ENCODE measurements at places on chromosomes 3 and 15. TPM values are rescaled to one million over a fixed set of nuclear protein-coding genes. Genes with fewer than 3 reads are reported as not detected.

DNA sequence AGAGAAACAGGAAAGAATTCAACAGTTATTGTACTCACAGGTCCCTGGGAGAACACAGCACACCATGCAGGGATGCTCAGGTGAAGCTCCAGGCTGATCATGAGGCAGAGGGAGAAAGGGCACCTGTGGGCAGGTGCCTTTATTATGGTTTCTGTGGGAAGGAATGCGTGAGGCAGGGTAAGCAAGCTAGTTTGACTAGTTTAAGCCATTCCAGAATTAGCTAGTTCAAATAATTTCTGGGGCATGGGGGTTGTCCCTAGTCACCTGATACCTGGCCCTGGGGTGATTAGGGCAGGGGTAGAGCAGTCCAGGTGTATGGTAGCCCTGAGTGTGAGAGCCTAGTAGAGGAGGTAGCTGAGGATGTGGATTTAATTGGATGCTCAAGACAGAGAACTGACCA is 47.9 kb upstream of the DCLK3 start:
- no peaks in the 10 kb centered on the region for H3K4me1 ChIP-seq
- DNase-seq: no peak
- H3K36me3 ChIP-seq: no peaks in the 10 kb centered on the region

DNA sequence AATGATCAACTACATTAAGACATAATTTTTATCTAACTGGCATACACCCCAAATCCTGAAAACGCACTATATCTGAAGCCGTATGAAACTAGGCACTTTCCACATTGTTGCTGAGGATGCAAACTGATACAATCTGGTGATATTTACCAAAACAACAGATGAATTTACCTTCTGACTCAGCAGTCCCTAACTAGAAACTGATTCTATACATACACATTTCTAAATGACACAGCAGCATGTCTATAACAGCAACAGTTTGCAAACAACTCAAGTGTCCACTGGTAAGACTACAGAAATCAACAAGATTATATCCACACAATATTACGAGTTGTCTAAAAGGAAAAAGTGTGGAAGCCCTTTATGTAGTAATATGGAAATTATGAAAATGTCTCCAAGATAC is 22.9 kb downstream of the SECISBP2L start:
- no peak overlapping the region for H3K27ac ChIP-seq
- H3K27me3 ChIP-seq: no peaks in the 10 kb centered on the region
- H3K4me1 ChIP-seq: no peaks in the 10 kb centered on the region

TPRG1 gene
- 0.28 TPM for total RNA-seq

DNA sequence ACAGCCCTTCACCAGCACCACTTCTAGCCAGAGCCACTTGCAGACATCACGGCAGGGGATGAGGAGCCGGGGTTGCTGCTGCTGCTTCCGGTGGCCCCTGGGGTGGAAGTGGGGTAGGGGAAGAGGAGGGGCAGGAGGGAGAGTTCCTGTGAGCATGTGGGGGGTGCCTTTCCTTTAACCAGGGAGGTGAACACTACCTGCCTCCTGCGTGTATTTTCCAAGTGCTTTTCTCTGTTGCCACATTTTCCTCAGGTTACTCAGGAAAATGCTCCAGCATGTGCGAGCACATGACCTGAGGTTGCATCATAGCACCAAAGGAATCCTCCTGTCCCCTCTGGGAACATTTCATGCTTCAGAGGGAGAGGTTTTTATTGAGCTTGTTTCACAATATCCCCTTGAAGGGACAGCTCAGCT is 12.2 kb upstream of the SACM1L start:
- H3K4me1 ChIP-seq: no peaks in the 10 kb centered on the region
- H3K36me3 ChIP-seq: peaks cover 39% of the 10 kb centered on the region
- no peaks in the 10 kb centered on the region for H3K27me3 ChIP-seq
- no peak for DNase-seq
- H3K4me3 ChIP-seq: no peak overlapping the region
- no peak overlapping the region for H3K27ac ChIP-seq

DNA sequence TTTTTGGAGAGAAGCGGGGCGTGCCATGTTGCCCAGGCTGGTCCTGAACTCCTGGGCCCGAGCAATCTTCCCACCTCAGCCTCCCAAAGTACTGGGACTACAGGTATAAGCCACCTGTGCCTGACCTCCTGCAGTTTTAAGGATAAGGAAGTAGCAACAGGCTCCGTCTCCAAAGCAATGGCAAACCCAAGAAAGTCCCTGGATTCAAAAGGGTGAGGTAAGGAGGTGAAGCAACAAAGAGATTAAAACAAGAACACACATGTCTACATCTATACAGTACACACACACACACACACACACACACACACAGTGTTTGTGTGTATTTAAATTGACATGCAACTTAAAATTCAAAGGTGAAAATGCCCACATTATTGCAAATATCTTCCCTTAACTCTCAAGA is 58.9 kb downstream of the ABCC5 start:
- no peaks in the 10 kb centered on the region for H3K4me1 ChIP-seq
- H3K27me3 ChIP-seq: no peaks in the 10 kb centered on the region
- H3K36me3 ChIP-seq: no peaks in the 10 kb centered on the region
- H3K27ac ChIP-seq: no peak overlapping the region

DNA sequence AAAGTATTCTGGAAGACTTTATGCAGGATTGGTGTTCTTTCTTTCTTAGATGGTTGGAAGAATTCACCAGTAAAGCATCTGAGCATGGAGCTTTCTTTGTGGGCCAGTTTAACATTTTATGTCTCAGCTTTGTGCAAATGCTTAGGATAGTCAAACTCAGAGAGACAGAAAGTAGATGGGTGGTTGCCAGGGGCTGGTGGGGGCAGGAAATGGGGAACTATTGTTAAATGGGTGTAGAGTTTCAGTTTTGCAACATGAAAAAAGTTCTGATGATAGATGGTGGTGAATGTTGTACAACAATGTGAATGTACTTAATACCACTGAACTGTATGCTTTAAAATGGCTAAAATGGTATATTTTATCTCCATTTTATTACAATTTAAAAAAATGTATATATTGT is 24.8 kb downstream of the SPCS1 start:
- H3K36me3 ChIP-seq: no peaks in the 10 kb centered on the region
- no peak overlapping the region for H3K4me3 ChIP-seq
- no peaks in the 10 kb centered on the region for H3K27me3 ChIP-seq
- no peak overlapping the region for H3K27ac ChIP-seq
- H3K4me1 ChIP-seq: no peaks in the 10 kb centered on the region

DNA sequence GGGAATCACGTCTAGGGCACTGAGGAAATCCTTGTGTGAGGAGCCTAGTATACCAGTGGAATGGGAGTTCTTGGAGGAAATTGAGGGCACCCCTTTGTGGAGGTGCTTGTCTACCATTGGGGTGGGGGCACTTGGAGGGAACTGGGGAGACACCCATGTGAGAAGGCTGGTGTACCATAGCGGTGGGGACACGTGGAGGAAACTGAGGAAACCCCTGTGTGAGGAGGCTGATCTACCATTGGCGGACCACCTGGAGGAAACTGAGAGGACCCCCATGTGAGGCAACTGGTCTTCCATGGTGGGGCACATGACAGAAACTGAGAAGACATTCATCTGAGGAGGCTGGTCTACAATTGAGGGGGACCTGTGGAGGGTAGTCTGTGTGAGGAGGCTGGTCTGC is 164.5 kb downstream of the FBLN2 start:
- no peak for DNase-seq
- H3K36me3 ChIP-seq: no peaks in the 10 kb centered on the region
- no peak overlapping the region for H3K27ac ChIP-seq
- no peaks in the 10 kb centered on the region for H3K27me3 ChIP-seq
- no peaks in the 10 kb centered on the region for H3K4me1 ChIP-seq

DNA sequence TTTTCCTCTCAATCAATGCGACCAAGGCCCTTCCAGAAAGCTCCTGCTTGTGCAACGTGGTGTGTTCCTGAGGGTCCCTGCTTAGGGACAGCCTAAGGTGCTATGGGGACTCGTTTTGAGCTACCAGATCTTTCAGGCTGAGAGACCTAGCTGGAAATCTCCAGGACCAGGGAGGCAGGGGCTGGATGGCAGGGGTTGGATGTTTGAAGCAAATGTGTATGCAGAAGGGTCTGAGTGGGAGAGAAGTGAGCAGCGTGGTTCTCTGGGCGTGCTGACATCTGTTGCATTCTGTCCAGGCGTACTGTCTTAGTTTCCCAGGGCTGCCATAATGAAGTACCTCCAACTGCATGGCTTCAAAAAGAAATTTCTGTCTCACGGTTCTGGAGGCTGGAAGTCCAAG is 31.7 kb upstream of the SLCO2A1 start:
- H3K27ac ChIP-seq: no peak overlapping the region
- no peak overlapping the region for H3K4me3 ChIP-seq
- H3K27me3 ChIP-seq: no peaks in the 10 kb centered on the region

DNA sequence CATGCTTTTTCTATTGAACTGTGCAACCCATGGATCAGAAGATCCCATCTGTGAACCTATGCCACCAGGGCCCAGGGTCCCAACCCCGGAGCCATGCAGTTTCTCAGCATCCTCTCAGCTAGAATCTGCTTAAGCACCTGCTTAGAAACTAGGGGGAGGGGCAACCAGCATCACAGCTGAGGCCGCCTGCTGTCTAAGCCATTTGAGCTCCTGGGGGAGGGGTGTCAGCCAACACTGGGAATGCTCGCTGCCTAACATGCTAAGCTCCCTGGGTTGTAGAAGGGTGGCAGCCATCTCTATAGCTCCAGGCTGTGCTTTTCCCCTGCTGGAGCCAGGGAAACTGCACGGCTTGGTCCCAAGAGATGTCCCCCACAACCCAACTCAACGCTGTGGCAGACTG is 322.8 kb downstream of the EDEM1 start:
- no peaks in the 10 kb centered on the region for H3K36me3 ChIP-seq
- H3K4me3 ChIP-seq: no peak overlapping the region
- H3K27me3 ChIP-seq: no peaks in the 10 kb centered on the region
- no peaks in the 10 kb centered on the region for H3K4me1 ChIP-seq
- DNase-seq: no peak

DNA sequence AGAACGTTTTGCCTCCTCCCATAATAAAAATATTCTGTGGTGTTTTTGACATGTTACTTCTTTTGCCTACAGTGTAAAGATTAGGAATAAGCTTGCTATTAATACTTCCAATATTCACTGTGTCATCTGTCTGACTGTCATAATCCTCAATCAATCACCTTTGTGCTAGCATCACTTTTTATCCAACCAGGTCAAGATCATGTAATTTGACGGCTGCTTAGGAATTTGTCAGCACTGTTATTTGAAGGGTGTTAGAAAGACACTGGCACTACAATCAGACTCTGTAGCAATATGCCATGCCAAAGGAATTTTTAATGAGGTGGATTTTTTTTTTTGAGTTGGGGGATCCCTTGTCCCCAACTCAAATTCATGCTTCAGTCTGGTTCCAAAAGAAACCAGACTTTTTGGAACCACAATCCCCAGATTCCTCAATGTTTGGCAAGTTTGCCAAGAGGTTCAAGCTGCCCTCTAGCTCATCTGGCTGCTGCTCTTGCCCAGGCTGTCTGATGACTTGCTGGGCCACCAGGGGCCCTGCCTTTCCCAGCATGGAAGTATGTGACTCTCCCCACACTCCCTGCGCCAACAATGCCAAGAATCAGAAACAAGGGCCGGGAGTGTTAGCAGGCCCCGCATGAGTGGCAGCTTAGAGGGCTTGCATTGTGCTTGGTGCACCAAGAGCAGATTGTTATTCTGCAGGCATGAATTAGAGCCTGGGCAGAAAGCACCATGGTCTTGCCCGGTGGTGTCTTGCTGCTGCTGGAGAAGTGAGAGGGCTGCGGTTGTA is 58.6 kb upstream of the TSC22D2 start:
- H3K36me3 ChIP-seq: no peaks in the 10 kb centered on the region
- no peak overlapping the region for H3K27ac ChIP-seq
- H3K4me1 ChIP-seq: no peaks in the 10 kb centered on the region
- H3K27me3 ChIP-seq: no peaks in the 10 kb centered on the region
- no peak for DNase-seq

DNA sequence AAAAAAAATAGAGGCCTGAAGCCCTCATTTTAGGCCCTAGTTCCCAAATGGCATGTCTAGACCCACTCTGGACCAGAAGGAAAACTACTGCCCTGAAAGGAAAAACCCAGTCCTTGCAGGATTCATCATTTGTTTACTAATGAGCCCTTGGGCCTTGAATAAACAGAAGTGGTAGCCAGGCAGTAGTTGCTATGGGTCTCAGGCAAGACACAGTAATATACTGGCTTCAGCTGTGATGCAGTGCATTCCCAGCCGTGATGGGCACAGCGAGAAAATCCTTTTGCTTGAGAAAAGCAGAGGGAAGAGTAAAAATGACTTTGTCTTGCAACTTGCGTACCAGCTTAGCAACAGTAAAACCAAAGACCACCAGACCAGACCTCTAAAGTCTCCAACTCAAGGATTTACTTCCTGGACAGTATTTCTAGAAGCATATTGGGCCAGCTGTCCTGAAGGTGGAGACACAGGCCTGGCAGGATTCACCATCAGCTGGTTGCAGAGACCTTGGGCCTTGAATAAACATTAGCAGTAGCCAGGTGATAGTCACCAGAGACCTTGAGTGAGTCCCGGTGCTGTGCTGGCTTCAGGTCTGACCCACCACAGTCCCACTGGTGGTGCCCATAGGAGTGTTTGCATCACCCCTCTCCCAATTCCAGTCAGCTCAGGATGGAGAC is 208.3 kb upstream of the SLITRK3 start:
- no peak for DNase-seq
- no peaks in the 10 kb centered on the region for H3K4me1 ChIP-seq
- no peaks in the 10 kb centered on the region for H3K27me3 ChIP-seq
- no peak overlapping the region for H3K4me3 ChIP-seq
- no peaks in the 10 kb centered on the region for H3K36me3 ChIP-seq
- H3K27ac ChIP-seq: no peak overlapping the region

GRCh38 chr3:6351752-6352151 is 509.2 kb upstream of the GRM7 start:
- H3K36me3 ChIP-seq: no peaks in the 10 kb centered on the region
- H3K27me3 ChIP-seq: no peaks in the 10 kb centered on the region
- no peak overlapping the region for H3K27ac ChIP-seq
- no peak for DNase-seq

DNA sequence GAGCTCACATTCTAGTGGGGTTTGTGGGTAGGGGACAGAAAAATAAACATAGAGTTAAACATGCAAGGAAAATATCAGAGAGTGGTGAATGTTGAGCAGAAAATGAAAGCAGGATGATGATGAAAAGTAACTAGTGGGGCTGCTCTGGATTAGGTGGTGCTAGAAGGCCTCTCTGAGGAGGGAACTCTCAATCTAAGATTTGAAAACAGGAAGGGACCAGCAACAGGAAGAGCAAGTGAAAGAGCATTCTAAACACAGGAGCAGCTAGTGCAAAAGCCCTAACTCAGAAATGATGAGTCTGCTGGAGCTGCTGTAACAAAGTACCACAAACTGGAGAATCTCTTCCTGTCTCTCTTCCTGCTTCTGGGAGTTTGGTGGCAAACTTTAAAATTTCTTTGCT is 468.6 kb upstream of the AGTR1 start:
- no peaks in the 10 kb centered on the region for H3K27me3 ChIP-seq
- H3K4me3 ChIP-seq: no peak overlapping the region
- no peak for DNase-seq
- H3K4me1 ChIP-seq: no peaks in the 10 kb centered on the region
- H3K36me3 ChIP-seq: no peaks in the 10 kb centered on the region

SLC22A14 gene
- not detected for total RNA-seq

DNA sequence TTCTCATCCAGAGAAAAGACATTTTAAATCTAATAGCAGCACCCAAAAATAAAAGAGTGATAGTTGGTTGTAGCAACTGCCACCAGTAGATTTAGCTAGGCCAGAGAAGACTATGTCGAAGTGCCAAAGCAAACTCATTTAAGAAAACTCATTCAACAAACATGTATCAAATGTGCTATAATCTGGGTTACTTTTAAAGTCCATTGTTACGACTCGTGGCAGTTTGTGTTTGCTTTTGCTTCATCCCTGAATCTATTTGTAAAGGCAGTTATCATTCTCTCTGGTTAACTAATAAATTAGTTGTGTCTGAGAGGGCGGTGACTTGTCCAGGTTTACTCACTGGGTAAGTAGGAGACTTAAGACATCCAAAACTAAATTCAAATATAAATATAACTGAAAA is 159.4 kb downstream of the ZIC4 start:
- H3K36me3 ChIP-seq: no peaks in the 10 kb centered on the region
- H3K27me3 ChIP-seq: no peaks in the 10 kb centered on the region
- no peak for DNase-seq
- no peak overlapping the region for H3K4me3 ChIP-seq
- no peaks in the 10 kb centered on the region for H3K4me1 ChIP-seq

Measured in pancreas (tissue), 10 donors.